ENCODE measurements at places on chromosomes 2 and 18. TPM values are rescaled to one million over a fixed set of nuclear protein-coding genes. Genes with fewer than 3 reads are reported as not detected.

KCNG3 gene
- total RNA-seq = 0.82 TPM

DNA sequence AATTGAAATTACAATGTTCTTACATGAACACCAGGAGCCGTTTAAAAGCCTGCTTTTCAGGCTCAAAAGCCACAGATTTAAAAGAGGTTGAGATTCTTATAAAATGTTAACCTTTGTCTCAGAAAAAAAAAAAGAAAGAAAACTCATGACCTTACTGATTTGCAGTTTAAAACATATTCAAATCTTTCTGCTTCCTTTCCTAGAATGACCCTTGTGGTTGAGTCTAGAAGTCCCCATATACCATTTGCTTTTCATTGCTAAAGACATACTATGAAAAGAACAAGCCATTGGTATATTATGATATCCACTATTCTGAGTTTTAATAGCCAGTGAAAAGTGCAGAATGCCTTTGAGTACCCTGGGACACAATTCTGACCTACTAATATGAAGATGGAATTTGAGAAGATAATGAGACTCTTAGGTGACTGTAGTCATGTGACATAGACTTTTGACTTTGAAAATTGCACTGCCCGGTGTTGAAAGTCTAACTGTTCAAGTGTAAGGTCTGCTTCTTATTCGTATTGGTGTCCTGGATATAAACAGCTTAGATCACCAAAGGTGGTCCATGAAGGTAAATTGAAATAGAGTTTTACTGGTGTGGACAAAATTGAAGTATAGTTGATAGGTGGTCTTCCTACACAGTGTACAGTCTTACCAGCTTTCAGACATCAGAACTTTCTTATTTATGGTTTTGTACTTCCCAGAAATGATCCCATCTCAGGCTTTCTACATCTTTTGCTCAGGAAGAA is 117.0 kb downstream of the DOCK10 start:
- no peaks in the 10 kb centered on the region for H3K4me1 ChIP-seq
- DNase-seq = no peak
- no peaks in the 10 kb centered on the region for H3K27me3 ChIP-seq
- H3K4me3 ChIP-seq = no peak overlapping the region
- H3K27ac ChIP-seq = no peak overlapping the region

DNA sequence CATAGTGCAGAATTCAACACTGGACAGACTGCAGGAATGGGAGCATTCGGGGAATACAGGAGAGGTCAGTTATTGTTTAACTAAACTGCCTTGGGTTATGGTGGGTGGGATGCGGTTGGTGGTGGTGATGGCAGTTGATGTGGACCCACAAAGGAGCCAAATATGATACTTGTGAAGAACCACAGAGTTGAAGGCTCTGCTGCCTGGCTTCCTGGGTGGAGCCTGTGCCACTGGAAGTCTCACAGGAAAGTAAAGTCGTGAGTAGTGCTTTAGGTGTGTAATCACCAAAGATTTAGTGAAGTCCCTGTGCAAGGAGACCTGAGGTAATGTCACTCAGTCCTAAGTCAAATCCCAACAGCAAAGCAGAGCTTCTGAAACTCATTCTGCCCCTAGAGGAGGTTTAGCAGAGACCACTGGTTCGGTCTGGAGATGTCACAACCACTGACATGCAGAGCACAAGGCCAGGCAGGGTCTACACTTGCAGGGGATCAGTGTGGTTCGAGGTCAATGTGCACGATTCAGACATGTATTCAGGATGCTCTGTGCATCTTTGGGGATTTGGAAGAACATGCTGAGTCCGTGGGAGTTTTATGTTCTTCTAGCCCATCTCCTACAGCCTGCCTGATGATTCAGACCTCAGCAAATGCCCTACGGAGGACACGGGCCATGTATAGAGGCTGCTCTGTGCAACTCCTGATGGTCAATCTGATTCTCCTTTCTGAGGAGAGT is 1150.9 kb downstream of the RPIA start:
- no peak for DNase-seq
- no peak overlapping the region for H3K27ac ChIP-seq
- H3K27me3 ChIP-seq = no peaks in the 10 kb centered on the region
- no peaks in the 10 kb centered on the region for H3K36me3 ChIP-seq

GKN2 gene
- total RNA-seq = not detected

VWC2L gene
- total RNA-seq = 0.28 TPM

DNA sequence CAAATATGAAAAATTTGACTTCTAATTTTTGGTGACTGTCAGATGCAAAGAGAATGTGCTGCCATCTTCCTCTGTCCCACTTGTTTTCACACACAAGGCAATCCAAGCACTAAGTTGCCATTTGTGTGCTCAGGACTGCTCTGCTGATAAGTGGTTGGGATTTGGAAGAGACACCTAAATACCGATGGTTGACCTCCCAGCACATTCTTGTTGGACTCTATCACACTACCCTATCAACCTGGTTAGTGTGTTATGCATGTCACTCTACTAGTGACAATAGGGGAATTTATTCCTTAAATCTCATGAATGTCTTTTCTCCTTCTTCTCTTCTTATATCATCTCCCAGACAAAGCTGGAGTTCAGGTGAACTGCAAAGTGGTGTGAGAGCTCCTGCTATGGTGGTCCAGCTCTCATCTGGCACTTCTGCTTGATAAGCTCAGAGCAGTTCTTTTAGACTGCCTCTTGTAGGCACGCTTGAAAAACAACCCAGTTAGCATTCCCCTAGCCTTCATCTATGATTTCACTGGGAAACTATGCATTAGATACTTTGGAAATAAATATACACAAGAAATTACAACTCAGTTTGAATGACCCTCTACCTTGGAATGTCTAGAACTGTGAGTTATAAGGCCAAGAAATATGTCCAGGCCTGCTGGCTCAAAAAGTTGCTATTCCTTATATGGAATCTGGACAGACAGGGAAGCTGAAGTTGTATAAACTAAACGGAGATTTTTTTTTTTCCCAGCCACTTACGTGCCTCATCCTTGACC is 404.8 kb downstream of the MEIS1 start:
- no peak overlapping the region for H3K4me3 ChIP-seq
- DNase-seq = no peak
- H3K36me3 ChIP-seq = no peaks in the 10 kb centered on the region
- H3K27ac ChIP-seq = peak overlapping the region; percentile 68
- H3K27me3 ChIP-seq = no peaks in the 10 kb centered on the region
- H3K4me1 ChIP-seq = peaks cover 34% of the 10 kb centered on the region

RTP5 gene
- not detected for total RNA-seq

SAG gene
- total RNA-seq = not detected

GRCh38 chr2:196266351-196266750 is 95.0 kb upstream of the STK17B start:
- H3K4me1 ChIP-seq = no peaks in the 10 kb centered on the region
- no peaks in the 10 kb centered on the region for H3K36me3 ChIP-seq
- no peak for DNase-seq

DTYMK gene
- 7.4 TPM for total RNA-seq

ABCG5 gene
- not detected for total RNA-seq

DNA sequence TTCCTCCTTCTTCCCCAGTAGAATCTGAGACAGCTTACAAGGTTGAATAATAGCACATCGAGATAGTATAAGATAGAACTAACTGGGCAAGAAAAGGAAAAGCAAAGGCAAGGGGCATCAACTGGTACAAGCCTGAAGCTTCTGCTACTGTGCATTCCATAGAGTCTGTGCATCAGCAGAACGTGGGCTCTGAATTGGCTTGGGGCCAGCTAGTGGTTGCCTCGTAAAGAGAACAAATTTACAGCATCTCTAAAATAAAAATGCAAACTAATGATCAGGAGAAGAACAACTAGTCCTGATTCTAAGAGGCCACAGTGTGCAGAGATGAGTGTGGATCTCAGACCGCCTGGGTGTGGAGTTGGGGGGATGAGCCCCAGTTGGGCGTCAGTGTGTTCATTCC is 36.6 kb downstream of the UPP2 start:
- no peak overlapping the region for H3K4me3 ChIP-seq
- H3K4me1 ChIP-seq = no peaks in the 10 kb centered on the region
- no peak overlapping the region for H3K27ac ChIP-seq
- no peak for DNase-seq
- no peaks in the 10 kb centered on the region for H3K27me3 ChIP-seq

DNA sequence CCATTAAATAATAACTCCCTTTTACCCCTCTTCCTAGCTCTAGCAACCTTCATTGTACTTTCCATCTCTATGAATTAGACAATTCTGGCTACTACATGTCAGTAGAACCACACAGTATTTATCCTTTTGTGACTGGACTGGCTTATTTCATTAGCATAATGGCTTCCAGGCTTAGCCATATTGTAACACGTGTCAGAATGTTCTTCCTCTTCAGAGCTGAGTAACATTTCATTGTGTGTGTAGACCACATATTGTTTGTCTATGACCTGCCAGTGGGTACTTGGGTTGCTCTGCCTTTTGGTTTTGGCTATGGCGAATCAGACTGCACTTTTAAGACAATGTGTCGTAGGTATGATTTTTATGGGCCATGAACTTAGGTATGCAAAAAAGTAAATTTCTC is 20.9 kb downstream of the TSN start:
- no peaks in the 10 kb centered on the region for H3K36me3 ChIP-seq
- H3K4me3 ChIP-seq = no peak overlapping the region
- no peak for DNase-seq
- H3K4me1 ChIP-seq = no peaks in the 10 kb centered on the region
- no peak overlapping the region for H3K27ac ChIP-seq

RAB6D gene
- not detected for total RNA-seq

DNA sequence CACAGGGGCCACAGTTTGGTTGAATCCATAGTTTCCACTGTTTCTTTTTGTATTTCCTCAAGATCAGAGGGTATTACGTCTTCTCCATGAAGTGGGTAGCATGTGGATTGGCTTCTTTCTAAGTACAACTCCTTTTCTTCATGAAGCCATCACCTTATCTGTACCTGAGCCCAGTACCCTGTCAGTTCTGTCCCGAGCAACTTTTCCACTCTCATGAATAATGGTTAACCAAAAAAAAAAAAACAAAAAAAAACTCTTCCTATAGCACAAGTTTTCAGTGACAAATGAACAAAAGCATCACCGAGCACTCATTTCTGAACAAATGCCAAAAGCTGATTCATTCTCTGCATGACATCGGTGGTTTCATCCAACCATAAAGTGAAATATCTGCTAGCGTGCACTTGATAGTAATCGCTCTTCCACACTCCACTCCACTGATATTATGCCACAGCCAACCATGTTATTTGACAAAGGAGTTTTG is 53.0 kb upstream of the CCDC150 start:
- no peak overlapping the region for H3K27ac ChIP-seq
- H3K36me3 ChIP-seq = no peaks in the 10 kb centered on the region
- no peak for DNase-seq

DNA sequence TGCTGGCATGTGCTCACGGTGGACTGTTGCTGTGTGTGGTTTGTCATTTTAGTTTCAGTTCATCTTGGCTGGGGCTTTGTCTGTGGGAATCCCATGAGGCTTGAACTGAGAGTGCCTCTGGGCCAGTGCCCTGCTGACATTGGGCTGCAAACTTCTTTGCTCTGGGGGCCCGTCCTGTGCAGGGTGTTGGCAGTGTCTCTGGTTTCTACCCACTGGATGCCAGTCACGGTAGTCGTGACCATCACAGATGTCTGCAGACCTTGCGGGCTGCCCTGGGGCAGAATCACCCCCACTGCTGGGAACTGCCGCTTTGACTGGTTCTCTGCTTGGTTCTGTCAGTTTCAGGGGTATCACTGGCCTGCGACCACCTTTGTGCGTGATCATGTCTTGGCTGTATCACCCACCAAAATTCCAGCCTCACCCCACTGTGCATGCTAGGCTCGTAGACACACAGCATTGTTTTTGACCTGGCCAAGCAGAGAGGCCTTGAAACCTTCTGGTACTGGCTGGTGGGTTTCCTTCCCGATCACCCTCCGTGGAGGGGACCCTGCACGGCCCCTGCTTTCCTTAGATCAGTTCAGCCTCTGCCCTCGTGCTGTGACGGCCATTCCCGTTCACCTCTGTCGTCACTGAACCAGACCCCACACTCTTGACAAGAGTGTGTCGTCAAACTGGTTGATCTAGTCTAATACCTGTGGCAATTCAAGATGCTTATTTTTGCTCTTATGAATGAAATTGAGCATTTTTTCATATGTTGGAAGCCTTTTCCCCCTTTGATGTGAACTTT is 57.6 kb downstream of the KCNG2 start:
- H3K27me3 ChIP-seq = peaks cover 33% of the 10 kb centered on the region
- no peaks in the 10 kb centered on the region for H3K36me3 ChIP-seq
- H3K4me1 ChIP-seq = no peaks in the 10 kb centered on the region
- no peak overlapping the region for H3K4me3 ChIP-seq

CYTIP gene
- 4.3 TPM for total RNA-seq

DNA sequence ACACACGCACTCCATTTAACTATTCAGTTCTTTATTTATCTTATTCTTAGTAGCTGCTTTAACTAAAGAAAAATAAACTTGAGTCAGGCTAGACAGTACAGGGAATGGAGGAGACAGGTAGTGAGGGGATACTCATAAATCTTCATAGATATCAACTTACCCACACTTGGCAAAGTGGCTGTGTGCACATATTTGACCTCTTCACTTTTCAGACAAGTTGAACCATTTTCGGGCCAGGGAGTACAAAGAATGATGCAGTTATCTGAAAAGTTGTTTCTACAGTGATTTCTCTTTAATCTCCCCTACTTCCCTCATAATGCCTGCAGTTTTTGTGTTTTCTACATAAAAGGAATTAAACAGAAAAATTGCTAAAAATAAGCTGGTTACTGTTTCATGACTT is 307.5 kb downstream of the GULP1 start:
- no peaks in the 10 kb centered on the region for H3K27me3 ChIP-seq
- DNase-seq = no peak
- H3K27ac ChIP-seq = no peak overlapping the region

GRCh38 chr2:202841090-202841867 is 30.3 kb downstream of the ICA1L start:
- H3K27me3 ChIP-seq = no peaks in the 10 kb centered on the region
- H3K27ac ChIP-seq = no peak overlapping the region
- H3K4me3 ChIP-seq = no peak overlapping the region
- no peaks in the 10 kb centered on the region for H3K36me3 ChIP-seq
